ENCODE measurements at places on chromosomes 5 and 9.

DNA sequence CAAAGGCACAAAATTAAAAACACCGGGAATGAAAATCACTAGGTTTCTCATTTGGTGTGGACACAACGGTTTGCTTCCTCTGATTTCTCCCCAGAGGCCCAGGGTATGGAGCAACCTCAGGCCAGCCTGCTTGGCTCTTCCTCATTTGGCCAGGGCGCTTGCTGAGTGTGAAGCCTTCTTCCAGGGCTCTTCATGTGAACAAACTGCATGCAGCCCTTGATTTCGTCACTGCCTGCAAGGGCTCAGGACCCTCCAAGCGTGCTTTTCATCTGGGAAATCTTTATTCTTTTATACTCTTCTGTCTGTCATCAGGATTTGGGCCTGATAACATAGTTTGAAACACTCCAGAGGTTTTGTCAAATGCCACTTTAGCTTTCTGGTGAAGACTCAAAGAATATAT, 122.6 kb upstream of the KLF4 start:
- no peak for DNase-seq

DNA sequence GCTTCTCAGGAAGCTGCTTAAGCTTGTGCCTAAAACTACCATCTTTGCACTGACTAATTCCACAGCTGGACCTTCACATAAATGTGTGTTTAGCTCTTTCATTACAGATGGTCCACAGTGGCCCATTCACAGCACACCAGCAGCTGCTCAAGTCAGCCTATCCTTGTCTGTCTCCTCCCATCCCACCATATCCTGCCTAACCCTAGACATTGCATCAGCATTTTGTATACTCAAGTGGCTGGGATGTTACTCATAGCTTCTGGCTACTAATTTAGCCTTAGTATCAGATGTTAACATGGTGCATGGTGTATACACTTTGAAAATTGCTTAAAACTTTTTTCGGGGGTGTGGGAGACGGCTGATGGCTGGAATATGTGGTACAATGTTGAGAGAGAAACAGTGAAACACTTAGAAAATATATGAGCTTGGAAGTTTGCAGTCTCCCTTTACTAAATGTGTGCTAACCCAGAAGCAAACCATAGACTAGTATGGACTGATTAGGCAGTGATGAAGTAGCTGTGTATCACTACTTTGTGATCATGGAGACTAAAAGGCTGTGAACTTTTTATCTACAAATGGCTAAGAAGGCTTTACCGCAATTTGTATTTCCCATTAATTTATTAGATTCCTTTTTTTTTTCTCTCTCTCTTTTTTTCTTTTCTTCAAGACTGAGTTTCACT, 83.1 kb downstream of the JMY start:
- no peak for DNase-seq

- no peak for DNase-seq
These were observed 70.6 kb upstream of the CCNG1 start for GRCh38 chr5:163366757-163367156.

- DNase-seq = no peak
These were observed 13.6 kb upstream of the KIAA1958 start for GRCh38 chr9:112472996-112473395.

- DNase-seq = no peak
These were observed 9.2 kb upstream of the ISL1 start for GRCh38 chr5:51373880-51374523.

- DNase-seq = no peak
These were observed 63.6 kb downstream of the CCDC192 start for GRCh38 chr5:127766676-127767335.

DNA sequence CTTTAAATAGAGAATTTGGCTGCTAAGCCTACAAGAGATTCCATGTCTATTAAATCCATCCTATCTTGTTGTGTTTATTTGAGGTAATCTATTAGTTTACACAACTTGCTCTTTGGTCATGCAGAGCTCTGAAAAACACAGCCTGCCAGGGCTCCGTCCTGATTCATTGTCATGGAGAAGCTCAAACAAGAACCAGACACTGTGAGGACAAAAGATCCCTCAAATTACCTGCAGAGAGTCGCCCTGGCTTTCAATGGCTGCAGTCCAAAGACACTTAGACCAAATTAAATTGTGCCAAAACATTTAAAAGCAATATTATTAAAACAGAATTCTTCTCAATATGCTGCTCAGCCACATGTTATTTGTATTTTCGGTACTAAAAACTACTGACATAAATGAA, 60.1 kb downstream of the CDH18 start:
- no peak for DNase-seq

DNA sequence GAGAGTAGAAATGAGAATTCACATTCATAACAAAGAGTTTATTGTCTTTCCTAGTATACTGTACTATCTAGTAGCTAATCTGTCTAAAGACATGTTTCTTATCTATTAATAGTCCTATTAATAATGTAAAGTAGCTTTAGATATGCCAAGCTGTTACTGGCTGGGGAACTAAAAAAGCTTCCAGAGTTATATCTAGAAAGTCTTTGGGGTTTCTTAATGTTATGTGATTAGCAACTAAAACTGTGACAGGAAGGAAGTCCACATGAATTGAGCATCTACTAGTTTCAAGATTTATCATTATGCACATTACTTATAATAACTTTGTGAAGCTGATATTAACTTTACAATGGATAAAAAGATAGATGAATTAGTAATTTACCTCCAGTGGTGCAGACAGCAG, 122.7 kb upstream of the CDKN2B start:
- DNase-seq = no peak

- no peak for DNase-seq
These were observed 31.8 kb downstream of the TENT4A start for GRCh38 chr5:6744841-6745705.

GRCh38 chr9:5052838-5053237, 67.8 kb downstream of the JAK2 start:
- DNase-seq = no peak

DNA sequence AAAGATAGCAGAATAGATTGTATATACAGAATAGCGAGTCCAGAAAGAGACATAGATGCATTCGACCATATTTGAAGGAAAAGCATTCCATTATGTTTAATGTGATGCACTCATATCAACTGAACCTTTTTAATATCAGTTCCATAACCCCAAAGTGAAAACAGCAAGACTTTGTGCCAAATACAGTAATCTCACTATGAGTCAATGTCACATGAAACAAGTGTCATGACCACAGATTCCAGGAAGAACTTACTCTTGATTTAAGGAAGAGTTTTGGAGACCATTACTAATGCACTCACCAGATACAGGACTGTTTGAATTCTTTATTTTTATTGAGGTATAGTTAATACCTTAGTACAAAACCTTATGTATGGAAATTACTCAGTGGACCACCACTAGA, 220.5 kb downstream of the SH3GL2 start:
- DNase-seq = no peak

- DNase-seq = no peak
These were observed 14.6 kb downstream of the PAPPA start for GRCh38 chr9:116168231-116168630.

- DNase-seq = no peak
These were observed 42.6 kb upstream of the SAP30L start for GRCh38 chr5:154403234-154403633.

- DNase-seq = no peak
These were observed 21.5 kb downstream of the RUSC2 start for GRCh38 chr9:35511453-35511852.

DNA sequence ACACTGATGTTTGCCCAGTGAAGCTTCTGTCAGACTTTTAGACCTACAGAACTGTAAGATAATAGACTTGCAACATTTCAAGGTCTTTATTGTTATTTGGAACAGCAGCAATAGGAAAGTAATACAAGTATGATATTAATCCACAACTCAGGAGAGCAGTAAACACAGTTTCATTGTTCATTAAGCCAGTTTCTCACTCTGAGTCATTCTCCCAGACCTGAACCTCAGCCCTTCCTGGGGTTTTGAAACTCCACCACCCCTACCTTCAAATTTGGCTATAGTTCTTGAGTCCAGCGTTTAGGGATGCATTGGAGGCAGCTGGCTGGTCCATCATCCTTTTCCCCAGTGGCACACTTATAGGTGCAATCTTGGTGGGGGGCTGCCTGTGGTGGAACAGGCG, 203.2 kb downstream of the RAB3C start:
- no peak for DNase-seq

DNA sequence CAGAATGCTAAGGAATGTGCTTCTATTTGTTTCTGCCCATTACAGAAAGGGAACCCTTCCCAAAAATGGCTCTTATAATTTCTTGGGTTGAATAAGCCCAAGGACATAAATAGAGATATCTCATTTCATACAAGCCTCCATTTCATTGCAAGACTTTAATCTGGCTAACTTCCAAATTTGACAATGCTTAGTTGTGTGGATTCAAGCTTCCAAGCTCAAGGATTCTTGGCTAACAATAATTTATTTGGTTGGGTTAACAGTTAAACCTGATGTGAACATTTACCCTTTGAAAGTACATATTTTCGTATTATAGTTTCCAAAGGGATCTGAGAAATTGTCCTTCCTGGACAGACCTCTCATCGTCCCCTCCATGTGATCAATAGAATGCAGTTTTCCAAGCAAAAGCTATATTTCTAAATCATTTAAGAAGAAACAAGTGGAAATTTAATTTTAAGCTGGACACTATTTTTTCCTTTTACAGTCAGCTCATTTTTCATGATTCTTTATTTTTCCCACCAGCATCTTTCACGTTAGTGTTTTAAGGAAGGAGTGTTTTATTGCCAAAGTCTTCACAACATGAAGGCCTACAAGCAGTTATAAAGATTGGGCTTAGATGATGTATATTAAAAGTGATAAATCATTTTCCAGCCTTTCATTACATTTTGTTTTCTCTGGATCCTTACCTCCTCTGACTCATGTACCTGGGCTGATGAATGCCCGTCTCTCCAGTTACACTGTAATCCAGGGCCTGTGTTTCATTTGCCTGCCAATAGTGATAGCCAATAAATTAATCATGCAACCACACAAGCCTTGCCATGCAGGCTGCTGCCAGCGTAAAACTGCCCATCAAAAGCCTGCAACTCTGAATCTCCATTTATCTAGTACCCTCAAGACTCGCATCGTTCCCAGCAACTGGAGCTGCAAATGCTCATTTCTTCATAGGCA, 176.7 kb downstream of the NTRK2 start:
- no peak for DNase-seq

Measured in stimulated activated CD4-positive, alpha-beta T cell treated with anti-CD3 and anti-CD28 coated beads, Interleukin-1b, Interleukin-23, amount 100 ng/mL, for 1 hour (primary cell).